Pericardium fibroblast (primary cell): ENCODE measurements at places on chromosomes 7 and 10. TPM values are rescaled to one million over a fixed set of nuclear protein-coding genes. Genes with fewer than 3 reads are reported as not detected.

Gene ZNF485
- 2.0 and 5.0 TPM in 2 replicates for total RNA-seq

Gene CYP2C9
- total RNA-seq: not detected in 2 replicates

Gene TRPV5
- not detected in 2 replicates for total RNA-seq

Gene TMEM273
- not detected in 2 replicates for total RNA-seq

Gene RELN
- total RNA-seq: under 0.01 and 1.6 TPM in 2 replicates

Gene TYW1
- 9.7 and 11.7 TPM in 2 replicates for total RNA-seq

Gene PDZD7
- total RNA-seq: 0.35 and 1.4 TPM in 2 replicates
